ENCODE measurements at places on chromosomes 7 and 10.

GRCh38 chr7:82359426-82359825 is 84.2 kb downstream of the CACNA2D1 start:
- DNase-seq: no peak

- peak; percentile 69 for DNase-seq
These were observed 98.0 kb upstream of the ZNF722 start for GRCh38 chr7:63900394-63901203.

GRCh38 chr7:151139071-151139790 is 28.3 kb downstream of the GBX1 start:
- no peak for DNase-seq

GRCh38 chr10:90966146-90966545 is 45.3 kb upstream of the ANKRD1 start:
- no peak for DNase-seq

DNA sequence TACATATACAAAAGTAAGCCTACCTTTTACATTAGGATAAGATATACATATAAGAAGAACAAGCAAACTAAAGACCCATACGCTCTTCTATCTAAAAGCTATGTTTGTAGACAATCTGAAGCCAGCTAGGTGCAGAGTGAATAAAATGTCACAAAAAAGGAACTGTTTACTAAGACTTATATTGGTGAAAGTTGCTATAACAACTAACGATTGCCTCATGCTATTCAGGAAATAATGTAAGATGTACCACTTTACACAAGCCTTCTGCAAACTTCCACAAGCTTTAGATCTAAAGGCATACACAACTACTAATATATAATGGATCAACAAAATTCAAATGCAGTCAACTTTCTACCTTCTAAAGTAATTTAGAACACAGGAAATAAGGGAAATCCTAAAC is 175.1 kb downstream of the SRPK2 start:
- no peak for DNase-seq

DNA sequence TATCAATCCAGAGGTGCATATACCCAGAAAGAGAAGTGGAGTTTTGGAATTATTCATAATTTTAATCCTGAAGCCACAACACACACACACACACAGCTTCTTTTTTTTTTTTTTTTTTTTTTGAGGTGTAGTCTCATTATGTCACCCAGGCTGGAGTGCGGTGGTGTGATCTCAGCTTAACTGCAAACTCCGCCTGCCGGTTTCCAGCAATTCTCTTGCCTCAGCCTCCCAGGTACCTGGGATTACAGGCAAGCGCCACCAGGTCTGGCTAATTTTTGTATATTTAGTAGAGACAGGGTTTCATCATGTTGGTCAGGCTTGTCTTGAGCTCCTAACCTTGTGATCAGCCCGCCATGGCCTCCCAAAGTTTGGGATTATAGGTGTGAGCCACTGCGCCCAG is 35.4 kb downstream of the TET1 start:
- DNase-seq: no peak

- no peak for DNase-seq
These were observed 674.3 kb downstream of the SDK1 start for GRCh38 chr7:3975371-3975770.

- no peak for DNase-seq
These were observed 138.4 kb downstream of the MDFIC start for GRCh38 chr7:115060095-115060870.

DNA sequence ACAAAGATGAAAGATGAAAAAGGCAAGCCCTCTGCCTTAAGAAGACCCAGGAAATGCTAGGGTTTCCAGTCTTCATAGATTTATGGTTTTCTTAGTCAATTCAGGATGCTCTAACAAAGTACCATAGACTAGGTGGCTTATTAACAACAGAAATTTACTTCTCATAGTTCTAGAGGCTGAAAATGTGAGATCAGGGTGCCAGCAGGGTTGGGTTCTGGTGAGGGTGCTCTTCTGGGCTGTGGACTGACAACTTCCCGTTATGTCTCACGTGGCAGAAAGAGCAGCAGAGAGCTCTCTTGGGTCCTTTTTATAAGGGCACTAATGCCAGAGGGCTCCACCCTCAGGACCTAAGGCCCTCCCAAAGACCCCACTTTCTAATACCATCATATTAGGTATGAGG is 23.7 kb downstream of the ELMO1 start:
- DNase-seq: no peak

GRCh38 chr7:123199883-123200282 is at the start of gene SLC13A1:
SLC13A1 (minus strand) TSS chr7:123199969; CDS start chr7:123199946, 23 bp downstream.
- DNase-seq: no peak

DNA sequence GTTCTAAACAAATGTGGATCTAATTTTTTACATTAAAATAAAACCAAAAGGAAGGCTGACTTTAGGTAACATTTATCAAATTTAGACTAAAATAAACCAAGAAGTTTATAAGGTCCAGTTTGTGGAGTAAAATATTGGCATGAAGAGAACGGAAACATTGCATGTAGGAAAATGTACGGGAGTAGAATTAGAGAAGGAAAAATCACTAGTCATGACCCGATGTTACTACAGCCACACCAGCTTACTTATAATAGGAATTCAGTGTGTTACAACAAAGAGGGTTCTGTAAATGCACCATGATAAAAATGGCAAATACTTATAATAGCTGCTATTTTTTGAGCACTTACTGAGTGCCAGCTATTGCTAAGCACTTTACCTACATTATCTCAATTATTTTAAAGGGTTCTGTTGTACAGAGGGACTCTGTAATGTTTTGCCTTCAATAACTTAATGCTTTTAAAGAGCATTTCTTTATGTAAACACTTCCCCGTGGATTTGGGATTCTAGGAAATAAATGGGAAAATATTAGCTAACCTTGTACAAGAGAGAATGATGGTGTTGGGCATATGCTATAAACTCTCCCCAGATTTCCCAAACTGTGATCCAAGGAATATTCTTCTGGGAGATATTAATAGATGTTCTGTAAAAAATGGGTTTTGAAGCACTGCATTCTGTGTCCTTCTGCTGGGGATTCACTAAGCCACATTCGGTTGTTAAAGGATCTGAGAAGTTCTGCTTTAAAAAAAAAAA is 296.7 kb downstream of the BBS9 start:
- DNase-seq: no peak

- DNase-seq: no peak
These were observed 218.8 kb upstream of the TMEM229A start for GRCh38 chr7:124251636-124252035.

GRCh38 chr10:50531388-50532077 is 92.2 kb downstream of the SGMS1 start:
- no peak for DNase-seq

DNA sequence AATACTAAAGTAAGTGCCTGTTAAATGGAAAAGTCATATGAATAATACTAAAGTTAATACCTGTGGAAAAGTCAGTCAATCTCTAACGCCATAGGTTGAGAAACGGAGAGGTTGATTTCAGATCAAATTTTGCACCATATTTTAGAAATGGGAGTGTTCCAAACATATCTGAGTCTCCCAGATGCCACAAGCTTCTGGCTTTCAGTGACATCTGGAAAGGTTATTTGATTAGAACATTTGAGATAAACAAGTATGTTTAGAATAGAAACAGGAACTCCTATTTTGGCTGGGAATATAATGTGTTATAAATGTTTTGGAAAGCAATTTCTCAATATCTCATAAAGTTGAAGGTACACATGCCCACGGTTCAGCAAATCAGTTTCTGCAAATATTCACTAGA is 5.8 kb downstream of the MACC1 start:
- DNase-seq: no peak

- no peak for DNase-seq
These were observed 67.6 kb downstream of the OSBPL3 start for GRCh38 chr7:24912424-24912823.

GRCh38 chr10:4011136-4011812 is 226.3 kb upstream of the KLF6 start:
- DNase-seq: no peak

GRCh38 chr7:75813781-75814236 is at the start of gene CCL24:
CCL24 (minus strand) TSS chr7:75813806; CDS start chr7:75813715, 91 bp downstream.
- DNase-seq: no peak

DNA sequence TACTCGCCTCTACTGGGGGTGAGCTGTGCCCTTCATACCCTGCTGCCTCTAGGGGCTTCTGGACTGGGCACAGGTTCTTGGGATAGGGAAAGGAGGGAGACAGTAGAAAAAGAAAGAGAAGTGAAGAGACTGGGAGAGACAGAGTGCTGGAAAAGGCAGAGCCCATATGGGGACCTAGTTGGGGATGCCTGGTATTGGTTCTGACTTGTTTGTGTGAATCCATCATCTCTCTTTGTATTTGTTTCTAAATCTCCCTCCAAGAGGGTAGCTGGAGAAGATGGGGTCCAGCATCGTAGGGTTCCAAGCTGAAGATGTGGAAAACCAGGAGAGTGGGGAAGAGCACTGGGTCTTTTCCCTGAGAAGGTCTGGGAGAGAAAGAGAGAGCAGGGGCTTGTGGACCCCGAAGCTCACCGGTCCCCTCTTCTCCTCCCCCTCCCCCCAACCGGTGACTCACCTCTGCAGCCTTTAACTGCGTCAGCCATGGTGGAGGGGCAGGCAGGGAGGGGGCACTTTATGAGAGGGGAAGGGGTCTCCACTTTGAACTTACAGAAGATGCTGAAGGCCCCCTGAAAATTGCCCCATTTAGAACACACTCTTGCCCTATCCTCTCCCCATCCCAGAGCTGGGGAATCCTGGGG is 3.2 kb upstream of the VGF start:
- no peak for DNase-seq

DNA sequence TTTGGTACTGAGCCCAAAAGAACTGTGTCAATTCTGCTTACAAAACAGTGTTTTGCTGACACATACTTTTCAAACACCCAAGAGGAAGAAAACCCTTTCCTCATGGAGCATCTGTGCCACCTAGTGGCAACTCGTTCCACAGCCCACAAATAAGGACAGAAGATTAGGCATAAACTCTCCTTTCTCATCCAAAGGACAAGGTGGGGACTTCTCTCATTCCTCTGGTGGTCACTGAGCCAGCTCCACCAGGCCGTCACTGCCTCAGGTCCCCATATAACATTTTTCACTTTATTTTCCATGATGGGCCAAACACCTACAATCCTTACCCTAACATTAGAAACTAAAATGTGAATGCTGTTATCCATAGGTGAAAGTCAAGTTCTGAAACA is 76.9 kb downstream of the RNF216 start:
- DNase-seq: peak; percentile 50

- DNase-seq: no peak
These were observed 296.6 kb downstream of the HGF start for GRCh38 chr7:81473236-81473635.

GRCh38 chr7:155544485-155544884 is 1.9 kb downstream of the CNPY1 start:
- no peak for DNase-seq

DNA sequence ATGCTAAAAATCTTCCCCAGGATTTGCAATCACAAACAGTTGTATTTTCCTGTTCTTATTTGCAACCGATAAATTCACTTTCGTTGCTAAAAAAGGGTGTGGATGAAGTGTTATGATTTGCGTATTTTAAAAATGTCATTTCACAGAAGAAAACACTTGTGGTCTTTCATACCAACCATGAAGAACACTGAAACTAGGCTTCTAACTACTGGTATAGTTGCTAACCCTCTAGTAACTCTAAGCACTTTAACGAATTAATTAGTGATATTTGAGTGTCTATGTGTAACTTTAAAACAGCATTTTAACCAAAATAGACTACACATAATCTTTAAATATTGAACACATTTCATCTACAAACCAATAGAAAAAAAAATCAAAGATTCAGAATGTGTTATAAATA is 188.1 kb upstream of the PTN start:
- no peak for DNase-seq

GRCh38 chr10:86295351-86295750 is 71.2 kb downstream of the GRID1 start:
- DNase-seq: no peak

- DNase-seq: no peak
These were observed at the start of gene LRRC72 for GRCh38 chr7:16526742-16527540. LRRC72 (plus strand) TSS chr7:16526825; CDS start chr7:16526953, 128 bp downstream.

DNA sequence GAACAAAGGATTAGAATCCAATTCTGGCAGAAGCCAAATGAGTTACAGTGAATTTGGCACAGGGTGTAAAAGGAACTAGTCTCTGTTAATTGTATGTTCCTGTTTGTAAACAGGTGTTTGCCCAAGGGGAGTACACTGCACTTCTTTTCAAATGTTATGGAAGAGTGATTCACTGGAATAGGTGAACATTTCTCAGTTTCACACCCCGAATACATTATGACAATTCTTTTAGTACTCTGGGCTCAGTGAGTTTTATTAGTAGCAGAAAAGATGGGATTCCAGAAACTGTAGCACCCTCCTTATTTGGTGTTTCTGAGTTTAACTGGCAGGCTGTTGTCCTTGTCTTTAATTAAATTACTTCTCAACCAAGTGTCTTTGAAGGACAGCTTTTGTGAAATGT is 329.2 kb downstream of the BBS9 start:
- DNase-seq: no peak

GRCh38 chr7:158836692-158837091 is 7.4 kb upstream of the ESYT2 start:
- DNase-seq: no peak

DNA sequence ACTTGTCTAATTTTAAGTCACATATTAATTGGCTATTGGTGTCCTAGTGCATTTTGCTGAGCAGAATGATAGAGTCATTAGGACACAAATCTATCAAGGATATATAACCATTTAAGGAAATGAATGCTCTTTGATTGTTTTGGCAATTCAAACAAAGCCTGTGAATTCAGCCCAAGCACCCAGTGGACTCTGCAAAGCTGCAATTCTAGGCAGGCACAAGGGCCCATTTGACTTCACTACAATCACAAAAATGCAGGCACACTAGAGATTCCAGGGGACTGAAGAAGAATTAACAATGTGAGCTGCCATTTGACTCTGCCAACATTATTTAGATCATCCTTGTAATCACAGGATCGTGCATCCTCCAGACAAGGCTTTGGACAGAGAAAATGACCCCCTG is 544.2 kb upstream of the PHF14 start:
- no peak for DNase-seq

DNA sequence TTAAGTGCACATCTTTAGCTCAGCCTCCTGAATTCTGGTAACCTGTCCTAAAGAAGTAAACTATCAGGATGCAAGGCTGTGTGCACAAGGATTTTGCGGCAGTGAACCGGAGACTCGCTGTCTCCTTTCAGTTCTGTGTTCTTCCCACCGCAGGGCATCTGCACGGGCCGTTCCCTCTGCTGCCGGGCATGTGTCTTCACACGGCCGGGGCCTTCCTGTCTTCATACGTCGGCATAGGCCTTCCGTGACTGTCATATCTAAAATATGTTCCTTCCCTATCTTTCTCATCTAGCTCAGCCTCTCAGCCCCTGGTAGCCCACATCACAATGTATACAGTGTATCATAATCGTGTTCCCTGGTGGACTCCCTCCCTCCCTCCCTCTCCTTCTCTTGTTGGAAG is 16.4 kb downstream of the PALD1 start:
- DNase-seq: no peak

DNA sequence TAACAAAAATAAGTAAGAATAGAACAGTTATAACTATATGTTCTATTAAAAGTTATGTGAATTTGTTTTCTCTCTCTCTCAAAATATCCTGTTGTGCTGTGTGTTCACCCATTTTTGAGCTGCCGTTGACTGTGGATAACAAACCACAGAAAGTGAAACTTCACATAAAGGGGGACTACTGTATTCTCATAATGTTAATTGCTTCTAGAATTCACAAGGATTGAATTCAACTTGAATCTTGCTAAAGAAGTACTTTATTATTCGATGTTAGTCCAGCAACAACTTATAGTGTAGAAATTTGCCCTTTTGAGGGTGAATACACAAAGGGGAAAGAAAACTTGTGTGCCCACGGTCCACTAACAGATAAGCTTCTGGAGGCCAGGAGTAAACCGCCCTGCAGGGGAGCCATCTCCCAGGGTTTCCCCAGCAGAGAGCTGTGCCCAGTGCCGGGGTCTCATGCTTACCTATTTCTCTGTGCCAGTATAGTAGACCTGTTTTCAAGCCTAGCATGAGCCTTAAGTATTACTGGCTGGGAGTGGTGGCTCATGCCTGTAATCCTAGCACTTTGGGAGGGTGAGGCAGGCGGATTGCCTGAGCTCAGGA is 87.1 kb downstream of the KAT6B start:
- DNase-seq: no peak
